ENCODE measurements at places on chromosomes 13 and 19.

DNA sequence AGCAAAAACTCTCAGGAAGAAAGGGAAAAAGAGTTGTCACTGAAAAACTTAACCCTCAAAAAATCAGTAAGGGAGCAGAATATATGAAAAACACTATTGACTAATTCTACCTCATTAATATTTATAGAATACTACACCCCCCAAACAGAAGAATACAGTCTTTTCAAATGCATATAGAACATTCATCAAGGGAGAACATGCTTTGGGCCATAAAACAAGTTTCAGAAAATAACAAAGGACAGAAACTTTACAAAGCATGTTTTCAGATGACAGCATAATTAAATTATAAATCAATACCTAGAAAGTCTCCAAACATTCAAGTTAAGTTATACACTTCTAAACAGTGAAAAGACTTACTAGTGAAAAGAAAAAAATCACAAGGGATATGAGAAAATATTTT lies 30.5 kb downstream of the SOHLH2 start:
- no peak for DNase-seq

- DNase-seq: no peak
Observed at GRCh38 chr19:2578391-2578890, 102.5 kb downstream of the GADD45B start.

DNA sequence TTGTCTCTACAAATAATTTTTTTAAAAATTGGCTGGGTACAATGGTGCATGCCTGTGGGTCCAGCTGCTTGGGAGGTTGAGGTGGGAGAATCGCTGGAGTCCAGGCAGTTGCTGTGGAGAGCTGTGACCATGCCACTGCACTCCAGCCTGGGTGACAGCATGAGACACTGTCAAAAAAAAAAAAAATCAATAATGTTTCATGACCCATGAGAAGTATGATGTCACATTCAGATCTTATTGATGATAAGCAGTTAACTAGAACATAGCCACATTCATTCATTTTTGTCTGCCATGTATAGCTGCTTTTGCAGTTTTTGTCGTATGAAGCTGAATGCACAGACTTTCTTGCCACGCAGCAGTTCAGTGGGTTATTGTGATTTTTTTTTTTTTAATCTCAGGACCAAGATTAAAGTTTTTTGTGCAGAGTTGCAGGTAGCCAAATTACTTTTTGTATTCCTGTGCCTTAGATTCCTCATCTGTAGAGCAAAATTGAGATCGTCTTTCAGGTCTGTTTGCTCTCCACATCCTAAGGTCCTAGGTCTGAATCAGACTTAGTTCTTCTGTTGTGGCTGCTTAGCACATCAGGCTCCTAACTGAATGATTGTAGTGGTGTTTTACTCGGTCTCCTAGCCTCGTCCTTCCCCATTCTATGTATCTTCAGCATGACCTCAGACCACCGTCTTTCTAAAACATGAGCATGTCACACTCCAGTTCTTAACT lies 145.2 kb downstream of the GGACT start:
- no peak for DNase-seq

- DNase-seq: no peak
Observed at GRCh38 chr13:38226496-38226895, 123.2 kb upstream of the UFM1 start.

- no peak for DNase-seq
Observed at GRCh38 chr13:94217370-94217769, 262.1 kb downstream of the DCT start.

DNA sequence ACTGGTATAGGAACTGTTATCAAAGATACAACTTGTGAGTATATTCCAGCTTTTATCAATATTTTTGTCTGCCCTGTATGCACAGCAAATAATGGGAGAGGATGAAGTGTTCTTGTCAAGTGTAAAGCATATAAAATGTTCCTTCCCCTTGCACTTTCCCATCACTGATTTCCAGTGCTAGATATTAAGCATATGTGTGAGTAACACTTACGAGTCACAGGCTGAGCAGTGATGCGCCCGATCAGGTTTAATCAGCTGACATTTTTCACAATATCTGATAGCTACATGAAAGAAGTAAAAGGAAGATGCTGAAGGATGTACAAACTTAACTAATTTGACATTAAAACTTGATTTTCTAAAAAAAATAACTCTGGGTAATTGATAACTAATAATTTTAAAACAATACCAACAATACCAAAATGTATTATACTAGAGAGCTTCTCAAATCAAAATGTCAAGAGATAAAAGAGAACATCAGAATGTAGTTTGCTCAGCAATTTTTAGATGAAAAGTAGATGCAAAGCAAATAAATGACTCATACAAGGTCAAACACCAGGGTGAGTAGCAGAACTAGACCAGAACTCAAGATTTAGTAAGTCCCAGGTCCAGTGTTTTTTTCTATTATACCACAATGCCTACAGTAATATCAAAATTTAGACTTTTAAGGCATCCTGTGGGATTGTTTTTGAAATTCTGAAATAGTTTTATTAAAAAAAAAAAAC lies 56.4 kb downstream of the ZDHHC20 start:
- DNase-seq: no peak

DNA sequence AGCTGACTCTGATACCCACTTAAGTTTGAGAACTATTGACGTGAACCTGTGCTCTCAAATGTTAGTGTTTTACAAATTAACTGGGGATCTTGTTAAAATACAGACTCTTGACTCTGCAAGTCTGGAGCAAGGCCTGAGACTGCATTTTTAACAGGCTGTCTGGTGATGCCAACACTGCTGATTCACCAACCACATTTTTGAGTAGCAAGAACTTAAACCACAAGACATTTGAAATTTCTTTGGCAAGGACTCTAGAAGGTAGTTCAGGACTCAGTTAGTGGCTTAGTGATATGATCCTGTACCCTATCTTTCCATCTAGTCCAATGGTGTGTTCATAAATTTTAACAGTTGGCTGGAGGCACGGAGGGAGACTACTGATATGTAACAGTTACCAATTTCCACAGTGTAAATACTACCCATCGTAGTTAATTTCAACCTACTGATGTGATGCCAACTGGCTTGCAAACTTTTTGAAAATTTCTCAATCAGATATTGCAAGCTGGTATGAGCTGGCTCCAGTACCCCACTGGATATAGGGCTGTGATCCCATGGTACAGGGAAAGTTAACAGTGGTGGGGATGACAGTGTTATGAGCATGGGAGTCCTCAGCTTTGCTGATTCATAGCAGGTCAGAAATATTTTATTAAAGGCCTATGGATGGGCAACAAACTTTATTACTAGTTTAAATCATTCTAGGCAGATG lies 255.1 kb downstream of the TBC1D4 start:
- DNase-seq: no peak

DNA sequence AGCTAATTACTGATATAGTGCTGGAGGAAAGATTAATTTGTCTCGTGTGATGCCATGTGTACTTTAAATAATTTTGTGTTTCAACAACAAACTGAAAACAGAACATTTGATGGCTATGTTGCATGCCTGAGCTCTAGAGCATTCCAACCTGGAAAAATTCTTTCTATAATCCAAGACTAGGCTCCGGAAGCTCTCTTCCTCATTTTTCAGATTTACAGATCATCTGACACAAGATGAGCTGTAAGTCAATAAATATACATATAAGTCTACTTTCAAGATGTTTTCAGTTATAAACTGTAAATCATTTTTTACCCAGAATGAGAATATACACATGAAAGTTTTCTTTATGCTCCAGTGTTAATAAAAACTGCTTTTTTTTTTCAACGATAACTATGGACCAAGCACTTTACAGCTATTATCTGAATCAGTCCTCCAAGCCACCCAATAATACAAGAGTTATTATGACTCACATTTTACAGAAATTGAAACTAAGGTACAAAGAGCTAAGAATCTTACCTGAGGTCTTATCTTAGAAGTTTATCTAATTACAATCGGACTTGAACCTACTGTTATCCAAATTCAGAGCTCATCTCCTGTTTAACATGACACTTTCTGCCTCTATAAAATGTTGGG lies 6.4 kb upstream of the FOXO1 start:
- no peak for DNase-seq

- no peak for DNase-seq
Observed at GRCh38 chr13:114067381-114067885, 65.0 kb downstream of the RASA3 start.

DNA sequence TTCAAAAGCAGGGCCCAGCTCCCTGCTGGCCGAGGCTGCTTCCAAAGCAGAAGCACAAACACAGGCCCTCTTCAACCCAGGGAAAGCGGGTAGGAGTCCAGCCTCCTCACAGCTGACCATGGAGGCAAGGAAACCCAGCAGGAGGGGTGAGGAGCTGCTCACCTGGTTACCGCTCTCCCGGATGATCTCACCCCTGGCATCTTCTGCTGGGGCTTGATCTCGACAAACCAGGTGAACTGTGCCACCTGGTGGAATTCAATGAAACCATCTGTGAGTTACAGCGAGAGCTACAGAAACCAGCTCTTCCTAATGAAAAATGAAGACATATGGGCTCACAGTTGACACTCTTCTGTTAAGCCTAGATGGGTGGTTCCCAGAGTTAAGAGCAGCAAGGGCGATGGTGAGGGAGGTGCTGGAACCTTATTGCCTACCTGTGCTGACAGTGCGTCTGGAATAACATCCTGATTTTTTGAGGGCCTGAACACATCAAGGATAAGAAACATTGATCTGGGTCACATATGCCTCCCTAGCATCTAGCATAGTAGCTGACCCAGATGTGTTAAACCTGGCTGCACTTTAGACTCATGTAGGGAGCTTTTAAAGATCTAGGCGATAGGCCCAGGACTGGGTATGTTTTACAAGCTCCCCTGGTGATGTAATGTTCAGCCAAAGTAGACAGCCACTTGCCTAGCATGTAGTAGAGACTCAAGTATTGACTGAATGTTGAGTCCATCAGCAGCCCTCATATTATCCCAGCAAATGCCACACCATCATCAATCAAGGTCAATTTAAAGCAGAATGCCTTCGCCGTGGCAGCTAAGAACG lies 6.1 kb downstream of the DHRS12 start:
- DNase-seq: peak; percentile 71

GRCh38 chr19:19185853-19186740 lies 5.9 kb downstream of the BORCS8 start:
- DNase-seq: peak; percentile 72

GRCh38 chr19:16896146-16897028 lies 7.6 kb downstream of the F2RL3 start:
- no peak for DNase-seq

GRCh38 chr19:55042688-55043087 lies 4.6 kb upstream of the GP6 start:
- DNase-seq: no peak

GRCh38 chr13:100063906-100064305 lies 25.0 kb upstream of the PCCA start:
- no peak for DNase-seq

DNA sequence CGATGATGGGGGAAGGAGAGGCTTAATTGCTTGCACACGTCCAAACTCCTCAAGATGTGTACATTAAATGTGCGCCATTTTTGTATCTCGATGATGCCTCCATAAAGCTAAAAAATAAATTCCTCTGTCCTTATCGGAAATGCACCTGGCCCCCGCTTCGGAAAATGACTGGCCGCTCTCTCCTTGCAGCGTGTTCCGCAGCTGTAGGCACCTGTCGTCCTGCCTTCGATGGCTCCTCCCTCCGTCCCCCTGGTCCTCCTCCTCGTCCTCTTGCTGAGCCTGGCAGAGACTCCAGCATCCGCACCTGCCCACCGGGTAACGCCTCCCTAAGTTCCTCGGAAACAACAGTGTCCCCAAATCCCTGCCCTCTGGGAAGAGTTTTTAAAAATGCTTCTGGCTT lies 1.1 kb downstream of the GALP start:
- no peak for DNase-seq

GRCh38 chr19:23774524-23774971 lies 15.9 kb upstream of the ZNF681 start:
- no peak for DNase-seq

DNA sequence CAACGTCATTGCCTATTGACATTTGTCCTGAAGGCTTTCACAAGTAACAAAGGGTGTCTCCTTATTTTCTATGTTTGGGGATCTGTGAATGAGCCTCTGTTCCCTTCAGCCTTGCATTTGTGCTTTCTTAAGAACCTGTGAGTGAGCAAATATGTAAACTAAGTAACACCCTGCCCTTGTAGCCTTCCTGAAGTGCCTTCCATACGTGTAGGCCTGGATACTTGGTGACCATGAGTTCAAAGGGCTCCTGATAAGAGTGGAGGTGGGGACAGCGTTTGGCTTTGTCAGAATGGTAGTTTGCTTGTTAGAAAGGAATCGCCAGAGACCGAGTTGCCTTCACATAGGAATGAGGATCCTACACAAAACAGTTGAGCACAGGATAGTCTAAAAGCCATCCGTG lies 14.5 kb upstream of the CCDC97 start:
- no peak for DNase-seq

GRCh38 chr19:10620786-10621185 lies 4.6 kb upstream of the SLC44A2 start:
- DNase-seq: no peak

DNA sequence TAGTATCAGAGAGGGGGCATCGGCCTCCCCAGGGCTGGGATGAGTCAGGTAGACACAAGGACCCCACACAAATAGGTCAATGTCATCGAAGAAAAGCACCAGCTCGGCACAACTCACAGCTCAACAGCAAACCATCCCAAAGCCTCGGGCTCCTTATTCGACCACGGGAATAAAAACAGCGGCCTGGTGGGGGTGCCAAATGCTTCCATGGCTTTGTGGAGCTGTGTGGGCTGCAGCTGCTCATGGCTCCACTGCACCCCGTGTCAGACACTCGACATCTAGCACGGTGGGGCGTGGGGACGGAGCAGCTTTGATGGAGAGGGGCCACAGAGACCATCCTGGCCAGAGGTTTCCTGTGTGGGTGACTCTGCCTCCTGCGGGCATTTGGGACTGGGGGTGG lies 212.5 kb upstream of the SOX1 start:
- no peak for DNase-seq

DNA sequence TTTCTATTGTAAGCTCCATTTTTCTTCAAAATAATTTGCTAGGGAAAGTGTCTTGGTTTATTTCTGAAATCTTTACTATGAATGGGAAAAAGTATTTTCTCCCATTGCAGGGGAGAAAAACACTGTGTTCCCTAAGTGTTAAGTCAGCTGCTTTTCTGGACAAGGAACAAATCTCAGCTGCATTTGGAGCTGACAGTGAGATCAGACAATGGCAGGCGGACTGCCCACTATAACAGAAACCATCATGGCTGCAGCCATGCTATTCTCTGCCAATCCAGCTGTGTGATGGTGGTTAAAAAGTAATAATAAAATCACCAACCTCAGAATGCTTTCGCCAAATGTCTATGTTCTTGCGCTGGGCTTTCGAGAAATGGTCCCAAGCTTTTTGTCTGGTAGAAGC lies 302.7 kb downstream of the DNAJC15 start:
- DNase-seq: no peak

GRCh38 chr19:8515317-8515716 lies 1.4 kb upstream of the ZNF414 start:
- DNase-seq: peak; percentile 75

GRCh38 chr13:48142436-48142835 lies 47.5 kb upstream of the MED4 start:
- DNase-seq: no peak

- DNase-seq: no peak
Observed at GRCh38 chr13:41295973-41296372, 15.1 kb upstream of the NAA16 start.

DNA sequence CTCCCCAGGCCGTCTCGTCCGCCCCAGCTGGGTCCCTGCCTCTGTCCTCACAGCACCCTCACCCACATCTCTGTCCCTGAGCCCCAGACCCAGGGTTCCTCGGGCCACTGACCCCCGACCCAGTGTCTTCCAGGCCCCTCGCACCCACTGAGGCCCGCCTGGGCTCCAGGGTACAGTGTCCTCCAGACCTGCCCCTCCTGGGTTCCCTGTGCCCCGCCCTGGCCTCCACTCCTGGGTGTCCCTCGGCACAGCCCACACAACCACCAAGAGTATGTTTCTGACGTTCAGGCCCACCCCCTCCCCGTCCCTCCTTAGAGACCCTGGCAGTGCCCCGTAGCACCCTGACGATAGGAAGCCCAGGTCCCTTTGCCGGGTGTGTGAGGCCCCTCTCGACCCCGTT lies 22.6 kb upstream of the NCCRP1 start:
- no peak for DNase-seq
